Neural crest cell (in vitro differentiated cells): ENCODE measurements at places on chromosomes 16 and 17. TPM values are rescaled to one million over a fixed set of nuclear protein-coding genes. Genes with fewer than 3 reads are reported as not detected.

GRCh38 chr16:52068447-52069074 lies 478.4 kb downstream of the TOX3 start:
- peaks cover 2% of the 10 kb centered on the region for H3K36me3 ChIP-seq
- H3K27ac ChIP-seq: no peak overlapping the region
- H3K27me3 ChIP-seq: no peaks in the 10 kb centered on the region
- peak; percentile 27 for DNase-seq
- peaks cover 27% of the 10 kb centered on the region for H3K4me1 ChIP-seq

DNA sequence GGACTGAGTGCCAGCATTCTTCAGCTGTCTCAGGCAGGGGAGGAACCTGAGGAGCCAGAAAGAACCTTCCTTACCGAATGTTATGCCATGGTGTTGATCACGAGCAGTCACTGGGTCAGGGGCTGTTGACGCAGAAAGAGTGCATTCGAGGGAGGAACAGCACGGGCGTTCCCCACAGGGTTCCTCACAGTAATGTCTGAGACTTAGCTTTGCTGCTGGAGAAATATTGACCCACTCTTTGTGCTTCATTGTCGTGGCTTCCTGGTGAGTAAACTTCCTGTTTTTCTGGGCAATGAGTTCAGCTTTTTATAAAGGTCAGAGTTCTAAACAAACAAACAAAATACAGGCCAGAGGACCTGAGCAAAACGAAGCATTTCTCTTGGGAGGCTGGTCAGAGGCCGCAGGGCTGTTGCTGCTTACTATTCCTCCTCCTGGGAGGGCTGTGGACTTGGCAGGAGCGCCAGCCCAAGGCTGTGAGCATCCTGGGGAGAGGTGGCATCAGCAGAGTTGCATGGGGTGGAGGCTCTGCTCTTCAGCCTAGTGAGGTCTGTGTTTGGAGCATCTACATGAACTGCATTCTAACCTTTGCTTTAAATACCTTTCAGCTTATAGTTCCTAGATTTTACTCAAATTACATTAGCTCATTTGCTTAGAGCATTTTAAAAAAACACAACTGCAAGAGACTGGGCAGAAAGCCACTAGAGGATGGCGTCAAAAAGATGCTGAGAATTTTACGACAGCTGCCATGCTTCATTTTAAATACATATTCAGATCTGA lies 143.1 kb upstream of the CACNG5 start:
- H3K36me3 ChIP-seq: peaks cover 14% of the 10 kb centered on the region
- H3K4me1 ChIP-seq: peaks cover 51% of the 10 kb centered on the region
- H3K27me3 ChIP-seq: no peaks in the 10 kb centered on the region
- H3K4me3 ChIP-seq: peak overlapping the region; percentile 67
- DNase-seq: no peak

GRCh38 chr17:52079496-52079895 lies 79.0 kb downstream of the CA10 start:
- no peaks in the 10 kb centered on the region for H3K4me1 ChIP-seq
- H3K36me3 ChIP-seq: no peaks in the 10 kb centered on the region
- no peak for DNase-seq
- no peak overlapping the region for H3K27ac ChIP-seq

DNA sequence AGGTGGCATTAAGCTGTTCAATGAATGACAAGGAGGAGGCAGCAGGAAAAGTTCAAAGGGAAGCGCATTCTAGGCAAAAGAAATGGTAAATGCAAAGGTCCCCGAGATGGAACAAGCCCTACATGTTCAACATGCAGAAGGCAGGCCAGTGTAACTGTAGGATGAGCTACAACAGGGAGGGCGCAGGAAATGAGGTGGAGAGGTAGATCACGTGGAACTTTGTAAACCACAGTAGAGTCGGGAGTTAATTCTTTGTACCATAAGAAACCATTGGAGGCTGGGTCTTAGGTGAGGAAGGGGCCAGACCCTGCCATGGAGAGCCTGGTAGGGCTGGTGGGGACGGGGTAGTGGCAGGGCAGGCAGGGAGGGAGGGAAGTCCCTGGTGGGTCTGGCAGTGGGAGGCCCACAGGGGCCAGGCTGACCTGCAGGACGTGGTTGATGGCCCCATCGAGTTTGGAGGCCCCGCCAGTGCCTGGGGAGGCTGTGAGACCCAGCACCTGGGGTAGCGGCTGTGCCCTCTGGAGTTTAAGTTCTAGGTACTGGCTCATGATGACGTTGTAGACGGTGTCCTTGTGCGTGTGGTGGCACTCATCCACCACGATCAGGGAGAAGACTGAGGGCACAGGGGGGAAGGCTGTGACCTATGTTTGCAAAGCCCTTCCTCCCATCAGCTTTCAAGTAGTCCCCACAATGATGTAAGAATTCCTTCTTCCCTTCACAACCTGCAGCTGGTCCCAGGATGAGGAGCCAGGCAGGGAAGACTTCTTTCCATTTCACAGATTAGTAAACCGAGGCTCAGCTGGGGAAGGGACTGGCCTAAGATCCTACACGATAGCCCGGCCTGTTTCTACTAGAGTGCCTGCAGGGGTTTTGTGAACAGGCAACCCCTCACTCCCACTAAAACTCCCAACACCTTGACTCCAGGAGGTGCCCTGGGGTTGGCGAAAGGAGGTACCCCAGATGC lies 1.9 kb downstream of the DHX58 start:
- H3K4me3 ChIP-seq: no peak overlapping the region
- H3K4me1 ChIP-seq: peaks cover 7% of the 10 kb centered on the region
- H3K27me3 ChIP-seq: peaks cover 11% of the 10 kb centered on the region
- no peaks in the 10 kb centered on the region for H3K36me3 ChIP-seq

- H3K4me3 ChIP-seq: no peak overlapping the region
- no peaks in the 10 kb centered on the region for H3K27me3 ChIP-seq
- no peak for DNase-seq
- peaks cover 7% of the 10 kb centered on the region for H3K4me1 ChIP-seq
These were observed 704.1 kb downstream of the CDH11 start for GRCh38 chr16:64417711-64418227.

DNA sequence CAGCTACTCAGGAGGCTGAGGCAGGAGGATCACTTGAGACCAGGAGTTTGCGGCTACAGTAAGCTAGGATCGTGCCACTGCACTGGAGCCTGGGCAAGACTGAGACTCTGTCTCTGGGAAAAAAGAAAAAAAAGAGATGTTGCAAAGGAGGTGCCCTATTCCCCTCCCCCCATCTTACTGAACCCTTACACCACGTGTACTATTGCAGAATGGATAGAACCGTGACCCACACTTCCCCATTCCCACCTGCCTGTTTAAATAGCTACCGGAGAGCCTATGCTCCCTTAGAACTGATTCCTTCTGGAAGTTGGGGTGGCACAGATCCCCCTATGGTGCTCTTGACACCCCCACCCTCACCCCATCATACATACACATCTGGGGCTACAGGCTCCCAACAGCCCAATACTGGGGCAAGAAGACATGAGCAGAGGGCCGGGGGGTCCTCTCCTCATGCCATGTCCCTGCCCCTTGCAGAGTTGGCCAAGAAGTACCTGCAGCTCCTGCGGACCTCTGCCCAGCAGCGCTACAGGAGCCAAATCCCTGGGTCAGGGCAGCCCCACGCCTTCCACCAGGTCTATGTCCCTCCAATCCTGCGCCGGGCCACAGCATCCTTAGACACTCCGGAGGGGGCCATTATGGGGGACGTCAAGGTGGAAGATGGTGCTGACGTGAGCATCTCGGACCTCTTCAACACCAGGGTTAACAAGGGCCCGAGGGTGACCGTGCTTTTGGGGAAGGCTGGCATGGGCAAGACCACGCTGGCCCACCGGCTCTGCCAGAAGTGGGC lies 35.7 kb downstream of the NLRC5 start:
- no peak overlapping the region for H3K4me3 ChIP-seq
- peaks cover 6% of the 10 kb centered on the region for H3K27me3 ChIP-seq
- no peak for DNase-seq

- H3K4me3 ChIP-seq: no peak overlapping the region
- H3K4me1 ChIP-seq: peaks cover 33% of the 10 kb centered on the region
- peaks cover 8% of the 10 kb centered on the region for H3K27me3 ChIP-seq
- DNase-seq: no peak
- H3K27ac ChIP-seq: peak overlapping the region; percentile 94
These were observed 478.8 kb upstream of the CDH11 start for GRCh38 chr16:65600629-65601028.

DNA sequence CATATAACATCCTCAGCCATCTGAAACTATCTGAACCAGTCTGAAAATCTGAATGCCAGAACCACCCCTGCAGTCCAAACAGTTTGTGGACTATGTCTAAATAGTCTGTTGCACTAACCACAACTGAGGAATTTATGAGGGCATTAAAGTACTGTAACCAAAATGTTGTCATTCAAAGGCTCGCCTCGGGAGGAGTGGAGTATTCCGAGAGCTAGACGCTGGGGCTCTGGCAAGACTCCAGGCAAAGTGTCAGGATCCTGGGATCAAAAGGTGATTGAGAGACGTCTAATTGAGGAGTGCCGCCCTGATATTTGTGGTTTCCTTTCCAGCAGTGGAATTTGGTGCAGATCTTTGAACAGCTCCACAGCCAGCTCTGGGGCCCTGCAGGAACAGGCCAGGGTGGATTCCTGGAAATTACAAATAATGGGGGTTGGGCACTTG lies 142.9 kb upstream of the MYOCD start:
- no peaks in the 10 kb centered on the region for H3K27me3 ChIP-seq
- H3K4me3 ChIP-seq: no peak overlapping the region
- no peaks in the 10 kb centered on the region for H3K36me3 ChIP-seq
- no peak for DNase-seq
- peaks cover 4% of the 10 kb centered on the region for H3K4me1 ChIP-seq
- H3K27ac ChIP-seq: no peak overlapping the region

DNA sequence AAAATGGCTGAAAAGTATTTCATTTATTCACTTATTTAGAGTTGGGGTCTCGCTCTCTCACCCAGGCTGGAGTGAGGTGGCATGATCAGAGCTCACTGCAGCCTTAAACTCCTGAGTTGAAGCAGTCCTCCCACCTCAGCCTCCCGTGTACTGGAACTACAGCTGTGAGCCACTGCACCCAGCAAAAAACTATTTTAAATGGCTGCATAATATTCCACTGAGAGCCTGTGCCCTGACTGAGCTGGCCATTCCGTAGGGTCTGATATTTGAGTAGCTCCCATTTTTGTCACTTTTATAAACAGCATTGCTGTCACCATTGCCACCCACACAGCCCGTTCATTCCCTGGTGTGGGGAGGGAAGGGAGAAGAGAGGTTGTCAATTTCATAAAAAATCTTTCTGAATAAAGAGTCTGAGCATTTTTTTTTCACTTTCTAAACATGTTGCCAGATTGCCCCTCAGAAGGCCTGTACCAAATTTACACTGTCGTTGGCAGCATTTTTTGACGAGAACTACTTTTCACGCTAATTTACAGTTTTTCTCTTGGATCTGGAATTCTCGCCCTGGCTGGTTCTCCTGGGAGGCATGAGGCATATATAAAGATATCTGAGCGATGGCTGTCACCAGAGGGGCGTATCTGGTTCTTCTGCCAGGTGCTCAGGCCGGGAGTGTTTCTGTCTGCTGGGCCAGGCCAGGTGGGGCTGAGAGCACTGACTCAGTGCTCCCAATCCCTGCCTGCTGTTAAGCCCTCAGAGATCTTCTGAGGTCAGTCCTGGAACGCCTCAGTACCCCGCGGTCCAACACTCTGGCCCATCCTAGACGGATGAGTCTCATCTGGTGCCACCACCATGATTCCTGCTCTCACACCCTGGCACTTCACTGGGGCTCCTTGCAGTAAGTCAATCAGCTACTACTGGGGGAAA lies 7.2 kb upstream of the KIFC3 start:
- H3K27me3 ChIP-seq: no peaks in the 10 kb centered on the region
- DNase-seq: no peak
- H3K36me3 ChIP-seq: no peaks in the 10 kb centered on the region
- peak overlapping the region; percentile 54 for H3K4me3 ChIP-seq

DNA sequence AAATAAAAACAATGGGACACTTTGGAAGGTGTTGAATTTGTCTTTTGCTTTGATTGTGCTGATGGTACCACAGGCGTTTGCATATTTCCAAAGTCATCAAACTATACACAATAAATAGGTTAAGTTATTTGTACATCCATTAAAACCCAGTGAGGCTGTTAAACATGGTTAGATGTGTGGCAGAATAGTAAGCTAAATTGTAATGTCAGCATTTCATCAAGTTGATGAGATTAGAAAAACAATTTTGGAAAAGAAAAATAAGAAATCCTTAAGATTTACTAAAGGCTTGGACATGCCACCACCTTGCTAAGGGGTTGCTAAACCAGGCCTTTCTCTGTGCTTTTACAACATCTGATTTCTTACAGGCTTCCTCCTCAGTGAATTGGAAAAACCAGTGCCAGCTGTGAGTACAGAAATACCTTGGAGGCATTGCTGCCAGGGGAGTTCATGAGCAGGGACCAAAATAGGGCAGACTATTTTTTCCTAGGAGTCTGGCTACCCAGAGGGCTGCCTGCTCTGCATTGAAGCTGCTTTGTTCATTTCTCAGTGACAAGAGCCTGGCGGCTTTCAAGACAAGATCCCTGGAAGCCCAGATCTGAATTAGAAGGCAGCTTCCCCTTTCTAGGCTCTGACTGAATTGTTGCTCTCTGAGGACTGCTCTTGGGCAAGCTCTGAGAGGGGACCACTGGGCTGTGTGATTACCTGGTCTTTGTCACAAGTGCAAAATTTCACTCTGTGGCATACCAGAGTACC lies 43.4 kb upstream of the CA10 start:
- H3K36me3 ChIP-seq: no peaks in the 10 kb centered on the region
- no peak overlapping the region for H3K4me3 ChIP-seq
- no peak for DNase-seq

- peaks cover 4% of the 10 kb centered on the region for H3K4me1 ChIP-seq
- no peaks in the 10 kb centered on the region for H3K36me3 ChIP-seq
- no peak overlapping the region for H3K27ac ChIP-seq
- no peak for DNase-seq
- H3K27me3 ChIP-seq: no peaks in the 10 kb centered on the region
- H3K4me3 ChIP-seq: no peak overlapping the region
These were observed 32.8 kb downstream of the WNT3 start for GRCh38 chr17:46785696-46786095.

- no peak overlapping the region for H3K4me3 ChIP-seq
- no peaks in the 10 kb centered on the region for H3K27me3 ChIP-seq
- no peak for DNase-seq
- peaks cover 14% of the 10 kb centered on the region for H3K36me3 ChIP-seq
- no peaks in the 10 kb centered on the region for H3K4me1 ChIP-seq
These were observed 34.8 kb downstream of the CYB5D2 start for GRCh38 chr17:4177806-4178205.

DNA sequence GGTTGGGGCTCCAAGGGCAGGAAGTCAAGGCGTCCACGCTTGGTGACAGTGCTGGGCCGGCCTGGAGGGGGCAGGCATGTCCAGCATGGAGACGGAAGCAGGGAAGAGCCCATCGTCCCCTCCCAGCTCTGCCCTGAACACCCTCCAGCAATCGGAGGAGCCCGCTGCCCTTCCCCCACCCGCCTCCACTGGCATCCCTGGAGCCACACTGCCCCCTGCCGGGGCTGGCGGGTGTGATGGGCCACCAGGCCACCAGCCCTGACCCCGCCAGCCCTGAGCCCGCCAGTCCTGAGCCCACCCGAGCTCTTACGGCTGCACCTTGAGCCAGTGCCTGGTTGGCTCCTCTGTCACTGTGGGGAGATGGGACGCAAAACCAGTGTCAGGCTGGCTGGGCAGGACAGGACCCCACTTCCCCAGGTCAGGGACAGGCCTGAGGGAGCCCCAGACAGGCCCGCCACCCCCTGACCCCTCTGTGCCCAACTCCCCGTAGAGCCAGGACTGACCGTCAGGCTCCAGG lies 4.1 kb upstream of the CDH15 start:
- peaks cover 16% of the 10 kb centered on the region for H3K27me3 ChIP-seq
- peaks cover 11% of the 10 kb centered on the region for H3K4me1 ChIP-seq
- peak; percentile 100 for DNase-seq
- H3K27ac ChIP-seq: no peak overlapping the region

The PRDM7 gene
- total RNA-seq: not detected in 2 replicates

The PTX4 gene
- total RNA-seq: 0.28 TPM in 1 of 2 replicates, not detected in the other

The B4GALNT2 gene
- 0.02 TPM in 1 of 2 replicates, not detected in the other for total RNA-seq

The OR4D1 gene
- total RNA-seq: 0.12 TPM in 1 of 2 replicates, not detected in the other
